ENCODE measurements at places on chromosomes 4 and X. TPM values are rescaled to one million over a fixed set of nuclear protein-coding genes. Genes with fewer than 3 reads are reported as not detected.

LNX1 gene
- not detected for total RNA-seq

VCX gene
- total RNA-seq, result not detected

JCHAIN gene
- not detected for total RNA-seq

SPANXB1 gene
- not detected for total RNA-seq

ZNF157 gene
- total RNA-seq, result 0.67 TPM

HELQ gene
- 18.2 TPM for total RNA-seq

SERTM2 gene
- not detected for total RNA-seq

GLA gene
- total RNA-seq, result 43.7 TPM

SORCS2 gene
- total RNA-seq, result 0.07 TPM

TAF7L gene
- total RNA-seq, result not detected

CLTRN gene
- total RNA-seq, result 1.6 TPM

DNA sequence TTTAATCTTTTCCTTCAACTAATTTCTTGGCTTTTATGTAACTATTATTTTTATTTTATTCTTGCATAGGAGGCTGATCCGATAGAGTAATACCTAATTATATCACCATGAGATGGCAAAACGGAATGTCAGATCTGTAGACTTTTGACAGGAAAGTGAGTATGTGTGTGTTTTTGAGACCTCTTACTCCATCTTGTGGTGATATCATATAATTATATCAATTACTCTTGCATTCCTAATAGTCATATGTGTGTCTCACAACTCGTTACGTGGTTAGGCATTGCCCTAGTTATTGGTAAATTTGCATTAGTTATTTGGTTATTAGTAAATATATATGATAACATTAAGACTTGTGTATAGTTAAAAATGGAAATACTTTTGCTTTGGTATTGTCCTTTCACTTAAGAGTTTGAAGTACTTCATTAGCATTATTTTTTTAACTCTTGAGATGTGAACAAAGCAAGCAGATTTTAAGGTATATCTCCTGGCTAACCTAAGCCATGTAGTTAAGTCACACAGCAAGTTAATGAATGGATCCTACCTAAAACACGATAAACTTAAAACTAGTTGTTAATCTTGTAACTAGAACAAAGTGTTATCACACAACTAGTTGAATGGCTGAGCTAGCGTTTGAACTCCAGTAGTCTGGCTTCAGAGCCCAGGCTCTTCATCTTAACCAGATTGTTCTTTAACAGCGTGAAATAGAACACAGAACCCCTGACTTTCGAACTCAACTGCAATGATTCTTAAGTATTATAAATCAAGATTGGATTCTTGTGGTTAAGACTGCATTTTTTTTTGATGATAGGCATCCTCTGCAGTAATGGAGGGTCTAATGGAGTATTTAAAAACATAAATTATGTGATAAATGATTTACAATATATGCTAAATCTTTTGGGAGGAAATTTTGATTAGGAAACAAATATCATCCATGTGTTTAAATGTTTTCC is 67.1 kb downstream of the PGRMC2 start:
- H3K36me3 ChIP-seq, result no peaks in the 10 kb centered on the region
- H3K27me3 ChIP-seq, result no peaks in the 10 kb centered on the region
- DNase-seq, result no peak
- H3K4me1 ChIP-seq, result no peaks in the 10 kb centered on the region
- no peak overlapping the region for H3K27ac ChIP-seq

- H3K36me3 ChIP-seq, result no peaks in the 10 kb centered on the region
- H3K27ac ChIP-seq, result no peak overlapping the region
- no peak for DNase-seq
These were observed 58.1 kb downstream of the LINC00632 start for GRCh38 chrX:140767646-140768045.

GRCh38 chrX:112341598-112341997 is 259.0 kb upstream of the TRPC5 start:
- no peak overlapping the region for H3K4me3 ChIP-seq
- H3K27ac ChIP-seq, result no peak overlapping the region
- H3K36me3 ChIP-seq, result no peaks in the 10 kb centered on the region
- DNase-seq, result no peak

DNA sequence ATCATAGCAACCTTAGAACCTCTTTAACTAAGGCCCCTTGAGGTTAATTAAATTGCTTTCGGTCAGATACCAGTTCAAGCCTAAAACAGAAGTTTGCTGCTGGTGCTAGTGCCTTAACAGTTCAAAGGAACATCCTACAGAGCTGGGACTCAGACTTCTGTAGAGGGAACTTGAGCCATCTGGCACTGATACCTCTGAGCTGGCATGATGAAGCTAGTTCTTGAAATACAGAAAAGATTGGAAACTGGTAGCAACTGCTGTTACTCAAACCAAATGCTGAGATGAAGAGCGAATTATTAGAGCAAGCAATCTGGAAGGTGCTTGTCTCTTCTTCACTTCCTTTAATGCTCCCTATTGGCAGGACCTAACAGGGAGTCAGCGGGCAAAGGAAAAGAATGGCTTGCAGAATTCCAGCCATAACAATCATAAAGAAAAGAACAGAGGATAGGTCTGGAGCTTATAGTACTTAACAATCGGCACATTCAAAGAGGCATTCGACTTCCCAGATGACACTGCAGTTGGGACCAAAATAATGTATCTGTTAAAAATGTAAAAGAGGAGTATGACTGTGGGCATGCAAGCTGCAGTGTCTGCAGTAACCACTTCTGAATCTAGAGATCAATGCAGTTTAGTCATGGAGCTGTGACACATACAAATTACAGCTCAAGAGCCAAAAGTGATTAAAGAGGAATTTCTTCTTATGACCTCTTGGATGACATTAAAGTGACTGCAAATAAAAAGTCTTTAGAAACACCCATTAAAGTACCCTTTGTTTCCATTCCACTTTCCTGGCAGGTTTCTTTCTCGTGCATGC is 298.9 kb downstream of the PDGFC start:
- H3K36me3 ChIP-seq, result no peaks in the 10 kb centered on the region
- H3K27me3 ChIP-seq, result no peaks in the 10 kb centered on the region
- no peaks in the 10 kb centered on the region for H3K4me1 ChIP-seq
- no peak overlapping the region for H3K27ac ChIP-seq
- no peak overlapping the region for H3K4me3 ChIP-seq
- DNase-seq, result no peak

DNA sequence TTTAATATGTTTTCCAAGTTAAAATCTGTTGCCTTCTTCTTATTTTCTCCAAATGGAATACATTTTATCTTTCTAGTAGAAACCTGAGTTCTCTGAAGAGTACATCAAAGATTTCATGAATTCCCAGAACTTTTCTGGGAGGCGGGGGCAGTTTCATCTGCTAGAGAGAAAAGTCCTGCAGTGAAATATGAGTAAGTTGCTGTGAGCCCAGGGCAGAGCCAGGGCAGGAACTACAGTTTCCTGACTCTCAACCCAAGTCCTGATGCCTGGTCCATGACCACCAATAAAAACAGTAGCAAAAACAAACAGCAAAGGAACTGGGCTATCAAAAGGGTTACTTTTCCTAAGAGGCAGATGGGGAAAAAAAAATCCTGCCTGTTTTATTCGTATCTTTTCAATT is 239.4 kb upstream of the CTSO start:
- no peaks in the 10 kb centered on the region for H3K27me3 ChIP-seq
- no peaks in the 10 kb centered on the region for H3K4me1 ChIP-seq
- no peak for DNase-seq
- H3K4me3 ChIP-seq, result no peak overlapping the region
- H3K27ac ChIP-seq, result no peak overlapping the region

GRCh38 chr4:165766018-165766417 is 107.0 kb upstream of the TLL1 start:
- H3K27ac ChIP-seq, result no peak overlapping the region
- H3K27me3 ChIP-seq, result no peaks in the 10 kb centered on the region
- no peaks in the 10 kb centered on the region for H3K4me1 ChIP-seq
- no peaks in the 10 kb centered on the region for H3K36me3 ChIP-seq
- DNase-seq, result no peak

DNA sequence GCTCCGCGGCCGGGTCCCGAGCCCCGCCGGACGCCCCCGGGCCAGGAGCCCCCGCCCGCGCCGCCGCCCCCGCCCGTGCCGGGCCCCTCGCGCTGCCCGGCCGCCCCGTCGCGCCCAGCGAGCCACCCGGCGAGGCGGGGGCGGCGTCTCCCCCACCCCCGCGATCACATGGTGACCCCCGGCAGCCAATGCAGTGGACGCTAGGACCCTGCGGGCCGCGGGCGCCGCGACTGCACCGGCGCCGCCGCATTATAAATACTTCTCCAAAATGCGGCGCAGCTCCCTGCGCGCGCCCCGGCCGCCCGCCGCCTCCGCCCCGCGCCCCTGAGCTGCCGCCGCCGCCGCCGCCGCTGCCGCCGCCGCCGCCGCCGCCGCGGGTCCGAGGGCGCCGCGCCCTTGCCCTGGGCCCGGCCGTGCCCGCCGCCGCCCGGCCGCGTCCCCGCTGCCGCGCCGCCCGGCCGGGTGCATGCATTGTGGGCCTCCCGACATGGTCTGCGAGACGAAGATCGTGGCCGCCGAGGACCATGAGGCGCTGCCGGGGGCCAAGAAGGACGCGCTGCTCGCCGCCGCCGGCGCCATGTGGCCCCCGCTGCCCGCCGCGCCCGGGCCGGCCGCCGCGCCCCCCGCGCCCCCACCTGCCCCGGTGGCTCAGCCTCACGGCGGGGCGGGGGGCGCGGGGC is at the start of gene NAT8L:
Gene NAT8L, plus strand, starts transcription at position 282 of the 680 bp plus-strand sequence. Its CDS starts 185 bp downstream, at position 467.
- no peak within 1 kb of the TSS for H3K27ac ChIP-seq
- H3K4me1 ChIP-seq, result no peaks in the 10 kb centered on the region
- peak within 1 kb of the TSS; percentile 36 for H3K4me3 ChIP-seq
- DNase-seq, result peak; percentile 41

DNA sequence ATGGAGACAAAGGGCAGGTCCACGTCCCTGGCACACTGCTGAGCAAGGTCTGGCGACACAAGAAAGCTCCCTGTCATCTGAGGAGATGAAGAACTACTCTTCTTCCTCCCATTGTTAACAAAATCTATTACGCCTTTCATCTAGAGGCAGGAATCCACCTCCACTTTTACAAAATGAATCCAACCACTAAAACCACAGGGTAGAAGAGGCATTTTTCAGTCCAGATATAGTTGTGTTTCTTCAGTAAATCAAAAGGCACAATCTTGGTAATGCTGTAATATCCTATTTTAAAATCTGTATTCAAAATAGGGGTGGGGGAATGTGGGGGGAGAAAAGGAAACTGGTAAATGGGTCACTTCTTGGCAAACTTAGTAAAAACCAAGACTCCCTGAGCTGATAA is 101.4 kb downstream of the CDS1 start:
- H3K36me3 ChIP-seq, result no peaks in the 10 kb centered on the region
- peaks cover 12% of the 10 kb centered on the region for H3K4me1 ChIP-seq
- no peak overlapping the region for H3K27ac ChIP-seq
- no peak for DNase-seq

GRCh38 chr4:51835855-51836254 is 7.1 kb upstream of the DCUN1D4 start:
- peaks cover 7% of the 10 kb centered on the region for H3K27me3 ChIP-seq
- H3K27ac ChIP-seq, result no peak overlapping the region
- peaks cover 6% of the 10 kb centered on the region for H3K4me1 ChIP-seq
- no peaks in the 10 kb centered on the region for H3K36me3 ChIP-seq
- no peak for DNase-seq

DNA sequence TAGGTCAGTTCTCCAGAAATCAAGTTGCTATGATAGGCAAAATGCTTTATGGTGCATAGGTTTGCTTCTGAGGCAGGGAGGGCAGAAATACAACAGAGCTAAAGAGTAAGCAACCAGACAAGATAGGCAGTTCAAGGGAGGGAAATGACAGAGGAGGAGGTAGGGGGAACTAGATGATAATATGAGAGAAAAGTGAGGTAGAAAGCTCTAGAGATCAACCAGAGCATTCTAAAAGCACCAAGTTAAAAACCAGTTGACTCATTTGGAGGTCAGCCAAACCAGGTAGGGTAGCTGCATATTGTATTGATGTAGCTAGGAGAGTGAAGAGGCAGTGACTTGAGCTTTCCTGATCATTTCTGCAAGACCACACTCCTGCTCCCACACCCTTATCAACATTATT is 49.0 kb upstream of the SLC16A2 start:
- H3K27me3 ChIP-seq, result peaks cover 64% of the 10 kb centered on the region
- no peak overlapping the region for H3K27ac ChIP-seq
- H3K4me1 ChIP-seq, result peaks cover 9% of the 10 kb centered on the region
- no peaks in the 10 kb centered on the region for H3K36me3 ChIP-seq
- peak; percentile 5 for DNase-seq

DNA sequence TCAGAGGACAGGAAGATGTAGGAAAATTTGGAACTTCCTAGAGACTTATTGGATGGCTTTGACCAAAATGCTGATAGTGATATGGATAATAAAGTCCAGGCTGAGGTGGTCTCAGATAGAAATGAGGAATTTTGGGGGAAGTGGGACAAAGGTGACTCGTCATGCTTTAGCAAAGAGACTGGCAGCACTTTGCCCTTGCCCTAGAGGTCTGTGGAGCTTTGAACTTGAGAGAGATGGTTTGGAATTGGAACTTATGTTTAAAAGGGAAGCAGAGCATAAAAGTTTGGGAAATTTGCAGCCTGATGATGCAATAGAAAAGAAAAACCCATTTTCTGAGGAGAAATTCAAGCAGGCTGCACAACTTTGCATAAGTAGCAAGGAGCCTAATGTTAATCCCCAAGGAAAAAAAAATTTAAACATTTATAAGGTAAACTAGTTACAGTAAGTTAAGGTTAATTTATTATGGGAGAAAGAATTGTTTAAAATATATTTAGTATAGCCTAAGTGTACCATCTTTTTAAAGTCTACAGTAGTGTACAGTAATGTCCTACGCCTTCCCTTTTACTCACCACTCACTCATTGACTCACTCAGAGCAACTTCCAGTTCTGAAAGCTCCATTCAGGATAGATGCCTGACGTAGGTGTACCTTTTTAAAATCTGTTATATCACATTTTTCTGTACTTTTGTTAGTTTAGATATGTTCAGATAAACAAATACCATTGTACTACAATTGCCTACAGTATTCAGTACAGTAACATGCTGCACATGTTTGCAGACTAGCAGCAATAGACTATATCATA is 101.2 kb downstream of the FAM13A start:
- no peaks in the 10 kb centered on the region for H3K36me3 ChIP-seq
- peaks cover 15% of the 10 kb centered on the region for H3K4me1 ChIP-seq
- H3K27ac ChIP-seq, result no peak overlapping the region
- H3K4me3 ChIP-seq, result no peak overlapping the region
- H3K27me3 ChIP-seq, result no peaks in the 10 kb centered on the region

DNA sequence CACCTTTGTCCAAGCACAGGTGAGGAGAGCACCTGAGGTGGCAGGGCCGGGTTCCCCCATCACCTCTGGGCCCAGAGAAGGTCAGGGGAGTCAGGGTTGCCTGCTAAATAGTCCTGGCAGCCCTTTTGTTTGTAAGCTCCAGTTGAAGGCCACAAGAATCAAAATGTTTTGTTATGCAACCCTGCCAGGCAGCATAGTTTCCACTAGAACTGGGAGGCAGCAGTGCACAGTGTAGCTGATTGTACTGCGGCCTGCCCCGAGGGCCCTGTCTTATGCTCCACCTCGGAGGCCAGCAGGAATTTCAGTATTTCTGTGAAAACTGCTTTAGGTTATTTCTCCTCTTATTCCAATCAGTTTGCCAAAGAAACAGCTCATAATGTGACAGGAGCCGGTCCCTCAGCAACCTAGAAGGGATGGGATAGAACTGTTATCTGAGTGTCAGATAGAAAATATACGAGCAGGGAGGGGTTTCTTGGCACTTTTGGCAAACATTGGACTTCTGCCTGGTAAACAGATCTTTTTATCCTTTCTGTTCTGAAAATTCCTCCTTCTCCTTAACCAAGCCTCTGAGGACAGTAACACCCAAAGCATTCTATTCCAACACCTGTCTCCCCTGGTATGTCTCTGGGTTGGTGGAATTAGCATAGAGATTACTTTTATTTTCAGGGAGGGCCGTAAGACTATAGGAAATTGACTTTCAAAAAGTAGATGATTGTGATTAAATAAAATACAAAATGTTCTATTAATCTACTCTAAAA is 93.6 kb downstream of the LNX1 start:
- H3K36me3 ChIP-seq, result no peaks in the 10 kb centered on the region
- no peaks in the 10 kb centered on the region for H3K27me3 ChIP-seq
- no peak overlapping the region for H3K27ac ChIP-seq
- no peaks in the 10 kb centered on the region for H3K4me1 ChIP-seq

Data from activated T-cell treated with anti-CD3 and anti-CD28 coated beads, Interleukin-2, amount 50 U/mL, for 72 hours (primary cell).